ENCODE measurements at places on chromosomes 3 and 15. TPM values are rescaled to one million over a fixed set of nuclear protein-coding genes. Genes with fewer than 3 reads are reported as not detected.

The SOX2 gene
- not detected for total RNA-seq

The GRK7 gene
- not detected for total RNA-seq

The NOX5 gene
- total RNA-seq, result 0.37 TPM

The CNTN4 gene
- not detected for total RNA-seq

The CGGBP1 gene
- total RNA-seq, result 59.6 TPM

The ENTPD3 gene
- total RNA-seq, result not detected

The IL17RC gene
- 84.5 TPM for total RNA-seq

Measured in subcutaneous preadipocyte (primary cell).